ENCODE measurements at places on chromosomes 5 and 9.

GRCh38 chr5:115772731-115773475, 43.6 kb downstream of the CDO1 start:
- no peak for DNase-seq

DNA sequence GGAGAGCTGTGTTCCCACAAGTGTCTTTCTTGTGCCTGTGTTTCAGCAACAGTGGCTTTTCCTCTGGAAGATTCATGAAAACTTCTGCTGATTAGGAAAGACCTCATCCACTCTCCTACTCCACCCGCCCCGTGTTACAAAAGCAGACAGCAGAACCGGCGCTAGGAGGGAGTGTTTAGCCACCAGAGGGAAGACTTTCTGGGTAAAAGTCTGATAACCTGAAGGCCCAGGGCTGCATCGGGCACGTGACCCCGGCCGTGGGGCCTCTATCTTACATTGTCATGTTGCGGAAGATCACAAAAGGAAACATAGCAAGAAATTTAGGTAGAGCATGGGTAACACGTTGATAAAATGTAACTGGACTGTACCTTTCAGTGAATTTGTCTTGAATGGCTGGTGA, 32.0 kb upstream of the DMRT2 start:
- no peak for DNase-seq

DNA sequence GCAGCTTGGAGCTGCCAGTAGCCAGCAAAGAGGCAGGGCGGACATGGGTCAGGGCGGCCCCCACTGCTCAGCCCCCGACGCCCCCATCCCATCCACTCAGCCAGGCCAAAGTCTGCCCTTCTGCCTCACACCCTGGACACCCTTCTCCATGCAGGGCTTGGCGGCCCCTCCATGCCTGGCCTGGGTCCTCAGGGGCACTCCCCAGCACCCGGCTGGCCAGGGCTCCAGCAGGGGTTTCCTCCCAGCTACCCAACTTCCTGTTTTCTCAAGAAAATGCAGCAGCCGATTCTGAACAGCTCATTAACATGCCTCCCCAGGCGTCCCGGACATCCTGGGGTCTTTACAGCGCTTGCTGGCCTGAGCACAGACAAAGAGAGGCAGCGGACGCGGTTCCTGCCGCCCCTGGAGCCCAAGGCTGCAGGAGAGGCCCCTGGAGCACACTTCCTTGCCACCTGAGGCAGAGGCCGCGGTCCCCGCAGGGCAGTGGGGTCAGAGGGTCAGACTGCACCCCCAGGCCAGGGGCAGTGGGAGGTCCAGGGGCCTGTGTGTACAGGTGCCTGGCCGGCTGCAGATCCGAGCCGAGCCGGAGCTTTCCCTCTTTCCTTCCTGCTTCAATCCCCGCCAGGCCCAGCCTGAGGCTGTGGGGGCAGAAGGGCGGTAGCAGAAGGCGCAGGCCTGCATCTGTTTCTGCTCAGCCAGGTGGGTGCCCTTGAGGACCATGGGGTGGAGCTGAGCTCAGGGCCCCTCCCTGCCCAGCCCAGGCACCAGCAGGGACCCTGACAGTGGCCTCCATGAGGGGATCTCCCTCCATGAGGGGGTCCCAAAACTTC, 18.7 kb upstream of the NRARP start:
- DNase-seq, result no peak

- DNase-seq, result no peak
Measured at GRCh38 chr5:53607886-53608285, 47.4 kb downstream of the NDUFS4 start.

GRCh38 chr5:59348189-59348588, 545.3 kb downstream of the PDE4D start:
- no peak for DNase-seq

GRCh38 chr5:1718669-1719068, 81.0 kb downstream of the MRPL36 start:
- no peak for DNase-seq

- DNase-seq, result no peak
Measured at GRCh38 chr5:56288873-56289601, 55.9 kb upstream of the ANKRD55 start.

- DNase-seq, result no peak
Measured at GRCh38 chr5:168801567-168801966, 222.4 kb upstream of the PANK3 start.

DNA sequence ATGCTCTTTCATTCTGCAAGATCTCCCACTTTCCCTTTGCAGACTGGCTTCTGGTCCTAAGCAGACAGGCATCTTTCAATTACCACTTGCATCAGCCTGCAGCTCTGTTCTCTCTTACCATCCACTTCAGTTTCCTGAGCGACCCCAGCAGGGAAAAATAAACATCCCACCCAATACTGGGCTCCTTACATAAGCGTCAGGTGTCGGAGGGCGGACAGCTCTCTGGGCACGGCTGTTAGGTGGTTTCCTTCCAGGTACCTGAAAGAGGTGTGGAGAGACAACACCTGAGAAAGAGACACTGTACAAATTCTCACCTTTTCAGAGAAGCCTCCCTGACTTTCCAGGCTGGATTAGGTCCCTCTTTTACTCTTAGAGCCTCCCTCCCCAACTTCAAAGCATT, 145.1 kb upstream of the PANK3 start:
- no peak for DNase-seq

- DNase-seq, result no peak
Measured at GRCh38 chr9:34463098-34463900, 4.7 kb downstream of the DNAI1 start.

DNA sequence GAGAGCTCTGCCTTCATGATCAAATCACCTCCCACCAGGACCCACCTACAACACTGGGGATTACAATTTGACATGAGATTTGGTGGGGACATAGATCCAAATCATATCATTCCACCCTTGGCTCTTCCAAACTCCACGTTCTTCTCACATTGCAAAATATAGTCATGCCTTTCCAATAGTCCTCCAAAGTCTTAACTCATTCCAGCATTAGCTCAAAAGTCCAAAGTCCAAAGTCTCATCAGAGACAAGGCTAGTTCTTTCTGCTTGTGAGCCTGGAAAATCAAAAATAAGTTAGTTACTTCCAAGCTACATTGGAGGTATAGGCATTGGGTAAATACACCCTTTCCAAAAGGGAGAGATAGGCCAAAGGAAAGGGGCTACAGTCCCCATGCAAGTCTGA, 186.9 kb upstream of the PAPPA start:
- DNase-seq, result no peak

- DNase-seq, result peak; percentile 59
Measured at GRCh38 chr9:94668928-94669729, 29.8 kb upstream of the FBP1 start.

GRCh38 chr9:98107926-98108325, 11.1 kb downstream of the TRIM14 start:
- DNase-seq, result no peak

DNA sequence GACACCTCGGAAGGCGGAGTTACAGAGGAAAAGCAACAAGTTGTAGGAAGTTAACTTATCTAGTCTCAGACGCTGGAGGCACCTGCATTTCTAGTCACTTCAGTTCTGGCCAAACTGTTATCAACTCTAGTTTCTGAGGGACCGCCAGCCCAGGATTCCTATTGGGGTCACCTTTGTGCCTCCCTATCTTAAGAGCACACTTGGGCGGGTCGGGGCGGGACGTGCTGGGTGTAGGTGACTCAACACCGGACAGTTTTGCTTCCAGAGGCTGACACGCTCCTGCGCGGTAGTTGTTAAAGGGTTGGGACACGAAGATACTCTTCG, 679 bp upstream of the KDM4C start:
- DNase-seq, result peak; percentile 50

DNA sequence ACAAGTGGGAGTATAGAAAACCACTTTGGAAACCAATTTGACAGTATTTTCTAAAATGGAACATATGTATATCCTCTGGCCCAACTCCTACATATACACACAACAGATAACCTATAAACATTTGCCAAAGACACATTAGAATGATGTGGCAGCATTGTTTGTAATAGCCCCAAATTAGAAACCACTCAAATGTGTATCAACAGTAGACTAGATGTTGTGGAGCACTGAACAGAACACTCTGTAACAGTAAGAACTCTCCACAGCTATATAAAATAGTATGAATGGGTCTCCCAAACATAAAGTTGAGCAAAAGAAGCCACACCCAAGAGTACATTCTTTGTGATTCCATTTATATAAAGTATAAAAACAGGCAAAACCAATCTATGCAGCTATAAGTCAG, 6.1 kb downstream of the ZNF622 start:
- DNase-seq, result no peak

DNA sequence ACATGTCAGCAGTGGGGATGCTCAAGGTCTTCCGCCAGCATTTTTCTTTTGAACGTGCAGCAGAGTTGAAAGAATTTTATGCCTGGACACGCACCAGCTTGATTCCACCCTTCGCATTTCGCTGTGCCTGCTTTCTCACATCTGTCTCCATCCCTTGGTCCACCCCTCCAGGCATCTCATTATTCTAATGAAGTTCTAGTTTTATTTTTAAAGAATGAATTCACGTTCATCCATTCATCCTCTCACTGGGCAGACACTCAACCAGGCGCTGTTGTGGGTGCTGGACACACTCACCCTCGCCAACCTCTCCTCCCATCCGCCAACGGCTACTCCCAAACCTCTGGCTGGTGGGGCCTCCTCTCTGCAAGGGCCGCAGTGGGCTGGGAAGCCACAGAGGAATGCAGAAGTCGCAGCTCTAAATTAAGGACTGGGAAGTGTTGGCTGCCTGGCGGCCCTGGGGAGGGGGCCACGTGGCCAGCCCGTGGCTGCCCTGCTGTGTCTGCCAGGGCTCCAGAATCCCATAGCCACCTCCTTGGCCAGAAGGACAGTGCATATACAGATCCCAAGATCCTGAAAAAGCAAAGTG, 6.7 kb downstream of the SUSD3 start:
- DNase-seq, result no peak

DNA sequence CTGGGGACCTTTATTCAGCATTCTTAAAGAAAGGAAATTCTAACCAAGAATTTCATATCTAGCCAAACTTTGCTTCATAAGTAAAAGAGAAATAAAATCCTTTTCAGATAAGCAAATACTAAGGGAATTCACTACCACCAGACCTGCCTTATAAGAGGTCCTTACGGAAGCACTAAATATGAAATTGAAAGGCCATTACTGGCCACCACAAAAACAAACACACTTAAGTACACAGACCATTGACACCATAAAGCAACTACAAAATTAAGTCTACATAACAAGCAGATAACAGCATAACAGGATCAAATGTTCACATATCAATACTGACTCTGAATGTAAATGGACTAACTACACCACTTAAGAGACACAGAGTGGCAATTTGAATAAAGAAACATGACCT, 361.4 kb upstream of the POU5F2 start:
- no peak for DNase-seq

DNA sequence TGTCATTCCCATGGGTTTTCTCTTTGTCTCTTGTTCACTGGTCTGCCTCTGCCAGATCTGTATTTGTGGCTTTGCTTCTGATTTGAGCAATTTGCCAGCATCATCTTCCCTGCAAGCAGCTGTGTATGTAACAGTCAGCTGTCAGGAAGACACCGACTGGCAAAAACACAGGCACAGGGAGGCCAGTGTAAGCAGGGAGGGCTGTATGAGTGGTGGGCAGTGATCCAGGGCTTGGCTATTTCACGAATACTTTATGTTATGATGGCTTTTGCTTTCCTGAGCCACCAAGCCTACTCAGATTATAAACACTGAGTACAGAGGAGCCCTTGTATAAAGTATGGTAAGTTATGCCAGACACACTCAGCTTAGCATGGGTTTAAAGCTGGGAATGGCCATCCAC, 11.6 kb downstream of the BNIP1 start:
- no peak for DNase-seq

DNA sequence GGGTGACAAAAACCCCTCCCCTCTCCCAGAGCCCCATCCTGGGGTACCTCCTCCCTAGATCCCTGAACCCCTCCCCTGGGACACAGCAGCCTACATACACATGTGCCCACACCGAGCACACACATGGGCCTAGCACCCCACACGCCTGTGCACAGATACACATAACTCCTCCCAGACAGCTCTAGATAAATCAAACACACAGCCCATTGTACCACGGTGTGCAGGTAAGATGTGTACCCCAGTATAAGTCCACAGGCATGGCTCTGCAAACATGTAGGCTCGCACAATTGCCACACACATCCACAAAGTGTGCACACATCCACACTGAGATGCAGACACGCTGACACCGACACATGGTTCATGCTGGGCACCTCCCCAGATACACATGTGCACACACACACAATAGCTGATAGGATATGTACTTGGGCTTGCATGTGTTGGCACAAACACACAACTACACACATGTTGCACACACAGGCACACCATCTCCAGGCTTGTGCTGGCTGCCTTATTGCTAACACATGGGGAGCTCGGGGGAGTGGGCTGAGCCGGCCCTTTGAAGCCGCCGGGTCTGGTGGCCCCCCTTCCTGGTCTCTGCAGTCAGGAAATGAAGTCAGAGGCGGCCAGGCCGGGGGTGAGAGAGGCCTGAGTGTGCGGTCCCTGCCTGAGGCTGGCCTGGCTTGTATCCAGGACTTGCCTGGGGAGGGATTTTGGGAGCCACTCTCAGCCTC, 30.2 kb downstream of the GOLGA2 start:
- DNase-seq, result no peak

GRCh38 chr5:1545805-1546355, 22.1 kb upstream of the LPCAT1 start:
- no peak for DNase-seq

DNA sequence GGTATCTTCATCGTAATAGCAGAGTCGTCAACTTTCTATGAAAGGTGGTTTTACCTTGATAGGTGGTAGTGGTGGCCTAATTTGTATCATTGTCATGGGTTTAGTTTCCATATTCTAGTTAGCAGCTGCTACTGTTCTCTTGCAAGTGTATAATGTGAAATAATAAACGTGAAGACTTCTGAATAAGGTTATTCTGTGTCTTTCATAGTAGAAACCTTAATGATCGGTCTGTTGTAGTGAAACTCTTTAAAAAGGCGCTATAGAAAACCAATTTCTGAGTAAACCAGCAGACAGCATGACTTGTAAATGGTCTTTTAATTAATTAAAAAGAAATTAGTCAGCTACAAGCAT, 1.6 kb downstream of the SET start:
- no peak for DNase-seq

DNA sequence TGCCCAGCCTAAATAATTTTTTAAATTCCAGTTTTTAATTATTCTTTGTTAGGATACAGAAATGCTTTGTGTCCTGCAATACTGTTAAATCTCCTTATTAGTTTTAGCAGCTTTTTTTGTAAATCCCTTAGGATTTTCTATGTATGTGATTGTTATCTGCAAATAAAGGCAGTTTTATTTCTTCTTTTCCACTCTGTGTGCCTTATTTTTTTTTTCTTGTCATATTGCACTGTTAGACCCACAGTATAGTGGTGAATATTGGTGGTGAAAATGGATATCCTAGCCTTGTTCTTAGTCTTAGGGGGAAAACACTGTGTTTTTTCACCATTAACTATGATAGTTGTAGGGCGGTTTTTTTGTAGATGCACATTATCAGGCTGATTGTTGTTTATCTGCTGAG, 11.3 kb upstream of the KIAA1958 start:
- DNase-seq, result no peak

- DNase-seq, result no peak
Measured at GRCh38 chr5:150623152-150623877, 17.1 kb upstream of the SYNPO start.
